GM19239 (cell line): ENCODE measurements at places on chromosomes 13 and 19.

- DNase-seq: no peak
Measured at GRCh38 chr13:97905517-97905916, 48.0 kb upstream of the IPO5 start.

GRCh38 chr13:113046883-113047244 lies 58.7 kb upstream of the F7 start:
- no peak for DNase-seq

GRCh38 chr19:17081672-17082630 lies 6.4 kb downstream of the MYO9B start:
- no peak for DNase-seq

- no peak for DNase-seq
Measured at GRCh38 chr13:77703408-77703807, 5.9 kb downstream of the SLAIN1 start.

GRCh38 chr19:12769689-12770088 lies 5.7 kb downstream of the HOOK2 start:
- DNase-seq: no peak

GRCh38 chr19:32206065-32206464 lies 139.3 kb upstream of the ZNF507 start:
- no peak for DNase-seq

DNA sequence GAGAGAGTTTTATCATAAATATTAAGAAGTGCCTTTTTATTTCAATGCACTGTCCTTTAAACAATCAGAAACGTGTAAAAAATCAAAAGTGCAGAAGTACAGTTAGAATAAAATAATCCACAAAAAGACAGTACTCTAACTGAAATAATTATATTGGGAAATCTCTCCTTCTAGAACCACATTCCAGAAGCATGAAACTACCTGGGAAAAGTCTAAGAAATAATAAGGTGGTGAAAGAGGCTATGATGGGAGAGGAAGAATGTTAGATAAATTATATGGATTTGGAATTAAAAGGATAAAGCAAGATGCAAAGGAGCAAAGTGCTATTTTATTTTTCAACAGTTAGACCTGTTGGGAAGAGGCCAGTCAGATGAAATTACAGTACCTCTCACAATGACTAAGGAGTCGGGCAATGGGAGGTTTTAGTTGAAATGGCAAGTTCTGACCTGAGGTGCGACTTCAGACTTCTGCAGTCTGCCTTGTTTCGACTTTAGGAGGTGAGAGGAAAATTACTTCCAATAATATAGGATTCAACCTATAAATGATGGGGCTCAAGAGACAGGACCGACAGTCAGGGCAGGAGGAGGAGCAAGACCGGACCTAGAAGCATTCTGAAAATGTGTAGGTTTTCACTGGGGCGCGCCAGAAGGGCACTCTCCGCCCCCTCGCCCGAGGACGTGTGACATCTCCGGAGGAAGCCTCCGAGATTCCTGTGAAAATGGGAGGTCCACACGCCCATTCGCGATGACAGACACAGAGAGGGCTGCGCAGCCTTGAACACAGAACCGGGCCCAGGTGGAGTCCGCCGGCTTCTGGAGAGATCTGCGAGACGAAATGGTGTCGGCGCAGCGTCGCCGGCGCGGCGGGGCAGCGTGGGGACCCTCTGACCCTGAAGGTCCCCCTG lies 717 bp downstream of the SPRYD7 start:
- peak; percentile 5 for DNase-seq

DNA sequence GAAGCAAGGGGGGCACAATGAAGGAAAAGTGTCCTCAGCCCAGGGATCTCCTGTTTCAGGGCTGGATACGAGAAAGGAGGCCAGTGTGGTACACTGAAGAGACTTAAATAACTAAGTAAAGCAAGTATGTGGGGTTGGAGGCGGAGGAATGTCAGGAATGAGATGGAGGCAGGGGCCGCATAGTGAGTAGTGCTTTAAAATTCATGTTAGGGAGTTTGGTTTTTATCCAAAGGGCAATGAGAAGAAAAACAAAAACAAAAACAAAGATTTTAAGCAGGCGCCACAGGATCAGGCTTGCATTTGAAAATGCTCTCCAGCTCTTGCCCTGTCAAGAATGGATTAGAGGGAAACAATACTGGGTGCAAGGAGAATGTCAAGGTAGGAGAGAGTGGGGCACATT lies 273.4 kb downstream of the DCLK1 start:
- no peak for DNase-seq

- no peak for DNase-seq
Measured at GRCh38 chr13:99356262-99357091, 49.3 kb upstream of the GPR183 start.

DNA sequence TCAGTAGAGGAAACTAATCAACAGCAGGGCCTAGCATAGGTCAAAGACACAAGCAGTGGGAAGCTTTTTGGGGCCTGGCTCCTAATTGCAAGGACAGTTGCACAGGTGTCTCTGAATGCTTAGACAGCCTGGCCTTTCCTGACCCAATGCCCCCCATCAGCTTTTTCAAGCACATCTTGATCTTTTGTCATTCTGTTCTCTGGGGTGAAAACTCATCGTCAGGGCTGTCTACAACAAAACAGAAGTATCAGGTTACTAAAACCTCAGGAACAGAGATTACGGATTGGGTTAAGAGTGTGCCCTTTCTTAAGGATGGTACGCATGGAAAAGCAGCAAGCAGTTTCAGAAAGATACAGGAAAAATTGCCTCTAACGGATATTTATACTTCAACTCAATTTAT lies 8.3 kb upstream of the ZNF254 start:
- DNase-seq: no peak

- DNase-seq: no peak
Measured at GRCh38 chr19:48415395-48415794, 21.9 kb downstream of the GRIN2D start.

GRCh38 chr19:10620786-10621185 lies 4.6 kb upstream of the SLC44A2 start:
- DNase-seq: no peak

DNA sequence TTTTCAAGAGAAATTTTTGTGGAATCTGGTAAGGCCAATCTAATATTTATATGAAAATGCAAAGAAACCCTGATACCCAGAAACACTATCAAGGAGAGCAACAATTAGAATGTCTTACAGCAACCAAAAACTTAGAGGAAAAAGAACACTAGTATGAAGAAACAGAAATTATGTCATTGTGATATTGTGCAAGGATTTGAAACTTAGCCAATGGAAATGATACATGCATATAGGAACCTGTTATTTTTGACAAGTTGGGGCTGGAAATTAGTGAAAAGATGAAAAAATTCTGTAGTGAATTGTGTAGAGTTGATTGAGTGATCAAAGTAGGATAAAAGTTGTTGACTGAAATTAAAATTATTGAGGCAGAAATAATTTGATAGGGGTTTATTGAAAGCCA lies 792.6 kb upstream of the SLITRK6 start:
- DNase-seq: no peak

GRCh38 chr19:56740501-56740900 lies 68.9 kb upstream of the ZNF835 start:
- no peak for DNase-seq

DNA sequence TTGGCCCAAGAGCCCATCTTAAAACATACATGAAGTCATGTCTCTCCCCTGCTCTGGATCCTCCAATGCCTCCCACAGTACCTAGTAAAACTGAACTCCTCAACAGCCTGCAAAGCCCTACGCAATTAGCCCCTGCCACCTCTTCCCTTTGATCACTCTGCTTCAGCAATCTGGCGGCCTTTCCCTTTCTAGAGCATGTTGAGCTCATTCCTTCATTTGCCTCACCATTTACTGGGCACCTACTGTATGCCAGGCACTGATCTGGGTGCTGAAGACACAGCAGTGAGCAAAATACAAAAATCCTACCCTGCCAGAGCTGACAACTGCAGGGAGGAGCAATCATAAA lies 2.9 kb downstream of the KEAP1 start:
- no peak for DNase-seq
